ENCODE measurements at places on chromosomes 2 and 18. TPM values are rescaled to one million over a fixed set of nuclear protein-coding genes. Genes with fewer than 3 reads are reported as not detected.

DNA sequence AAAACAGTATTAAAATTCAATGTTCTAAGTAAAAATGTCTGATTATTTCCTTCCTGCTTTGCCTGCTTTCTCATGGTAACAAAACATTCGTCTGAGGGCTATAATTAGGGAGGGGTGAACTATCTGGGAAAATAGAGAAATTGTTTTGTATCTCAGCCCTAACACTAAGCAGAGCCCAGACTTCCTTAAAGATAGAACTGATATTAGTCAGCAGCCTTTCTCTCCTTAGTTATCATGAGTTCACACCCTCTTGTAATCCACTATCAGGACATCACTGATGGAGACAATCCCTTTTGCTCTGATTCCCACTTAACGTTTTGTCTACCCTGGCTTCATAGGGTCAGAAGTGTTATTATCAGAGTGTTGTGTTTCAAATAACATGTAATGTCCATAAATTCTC, 701.1 kb upstream of the ZEB2 start:
- H3K4me3 ChIP-seq = no peak overlapping the region
- H3K4me1 ChIP-seq = no peaks in the 10 kb centered on the region
- H3K27me3 ChIP-seq = no peaks in the 10 kb centered on the region
- no peak for DNase-seq
- no peak overlapping the region for H3K27ac ChIP-seq

- no peaks in the 10 kb centered on the region for H3K27me3 ChIP-seq
- H3K27ac ChIP-seq = no peak overlapping the region
- H3K36me3 ChIP-seq = no peaks in the 10 kb centered on the region
Observed at GRCh38 chr2:139867601-139868226, 1087.5 kb upstream of the NXPH2 start.

DNA sequence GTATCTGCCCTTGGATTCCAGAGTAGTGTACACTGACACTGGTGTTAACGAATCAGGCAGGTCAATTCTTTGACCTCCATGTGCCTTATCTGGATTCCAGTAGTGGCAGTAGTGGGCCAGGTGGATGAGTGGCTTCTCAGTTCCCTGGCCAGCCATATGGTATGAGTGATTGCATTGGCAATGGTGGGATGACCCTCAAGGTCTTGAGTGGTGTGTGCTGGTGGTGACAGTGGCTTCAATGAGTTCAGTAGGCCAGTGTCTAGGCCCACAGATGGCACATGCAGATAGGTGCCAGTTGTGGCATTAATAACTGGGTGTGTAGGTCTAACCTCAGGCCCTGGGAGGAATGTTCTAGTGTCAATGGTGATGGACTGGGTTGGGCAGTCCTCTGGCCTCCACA, 674.1 kb upstream of the NXPH2 start:
- no peaks in the 10 kb centered on the region for H3K27me3 ChIP-seq
- no peak overlapping the region for H3K27ac ChIP-seq
- no peaks in the 10 kb centered on the region for H3K4me1 ChIP-seq
- no peak for DNase-seq
- no peak overlapping the region for H3K4me3 ChIP-seq

DNA sequence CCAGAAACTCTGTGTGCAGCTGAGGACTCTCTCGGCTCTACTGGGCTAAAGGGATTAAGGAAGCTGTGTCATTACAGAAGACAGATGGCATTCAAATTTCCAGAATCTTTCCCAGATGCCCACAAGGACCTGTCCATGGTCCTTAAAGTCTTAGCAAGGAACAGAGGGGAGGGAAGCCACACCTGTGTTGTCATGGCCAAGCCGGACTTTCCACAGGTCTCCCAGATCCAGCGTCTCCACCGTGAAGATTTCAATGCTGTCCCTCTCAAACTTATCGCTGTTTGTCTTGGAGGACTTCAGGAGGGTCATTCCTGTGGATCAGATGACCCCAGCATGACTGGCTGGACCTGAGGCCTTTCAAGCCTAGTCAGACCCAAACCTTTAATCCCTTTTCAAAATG, 114.5 kb downstream of the LOXHD1 start:
- DNase-seq = no peak
- no peak overlapping the region for H3K27ac ChIP-seq
- H3K4me1 ChIP-seq = no peaks in the 10 kb centered on the region
- H3K36me3 ChIP-seq = no peaks in the 10 kb centered on the region

Gene PKDCC
- 60.8 TPM for total RNA-seq

Gene RESP18
- total RNA-seq = 0.83 TPM

GRCh38 chr2:219733106-219733505, 105.7 kb downstream of the SLC4A3 start:
- H3K27ac ChIP-seq = no peak overlapping the region
- H3K4me3 ChIP-seq = no peak overlapping the region
- DNase-seq = no peak
- peaks cover 11% of the 10 kb centered on the region for H3K27me3 ChIP-seq

- H3K27me3 ChIP-seq = no peaks in the 10 kb centered on the region
- DNase-seq = no peak
- H3K36me3 ChIP-seq = peaks cover 5% of the 10 kb centered on the region
- no peaks in the 10 kb centered on the region for H3K4me1 ChIP-seq
- no peak overlapping the region for H3K4me3 ChIP-seq
Observed at GRCh38 chr18:51091270-51091669, 61.3 kb downstream of the SMAD4 start.

GRCh38 chr2:8599421-8600242, 82.2 kb upstream of the ID2 start:
- no peak overlapping the region for H3K27ac ChIP-seq
- no peak for DNase-seq
- H3K4me3 ChIP-seq = no peak overlapping the region
- no peaks in the 10 kb centered on the region for H3K36me3 ChIP-seq
- H3K27me3 ChIP-seq = no peaks in the 10 kb centered on the region

GRCh38 chr2:194104687-194105086, 1552.3 kb upstream of the SLC39A10 start:
- no peak overlapping the region for H3K27ac ChIP-seq
- no peaks in the 10 kb centered on the region for H3K4me1 ChIP-seq
- H3K4me3 ChIP-seq = no peak overlapping the region

Gene TUBA3E
- not detected for total RNA-seq

Gene CFC1
- total RNA-seq = not detected

DNA sequence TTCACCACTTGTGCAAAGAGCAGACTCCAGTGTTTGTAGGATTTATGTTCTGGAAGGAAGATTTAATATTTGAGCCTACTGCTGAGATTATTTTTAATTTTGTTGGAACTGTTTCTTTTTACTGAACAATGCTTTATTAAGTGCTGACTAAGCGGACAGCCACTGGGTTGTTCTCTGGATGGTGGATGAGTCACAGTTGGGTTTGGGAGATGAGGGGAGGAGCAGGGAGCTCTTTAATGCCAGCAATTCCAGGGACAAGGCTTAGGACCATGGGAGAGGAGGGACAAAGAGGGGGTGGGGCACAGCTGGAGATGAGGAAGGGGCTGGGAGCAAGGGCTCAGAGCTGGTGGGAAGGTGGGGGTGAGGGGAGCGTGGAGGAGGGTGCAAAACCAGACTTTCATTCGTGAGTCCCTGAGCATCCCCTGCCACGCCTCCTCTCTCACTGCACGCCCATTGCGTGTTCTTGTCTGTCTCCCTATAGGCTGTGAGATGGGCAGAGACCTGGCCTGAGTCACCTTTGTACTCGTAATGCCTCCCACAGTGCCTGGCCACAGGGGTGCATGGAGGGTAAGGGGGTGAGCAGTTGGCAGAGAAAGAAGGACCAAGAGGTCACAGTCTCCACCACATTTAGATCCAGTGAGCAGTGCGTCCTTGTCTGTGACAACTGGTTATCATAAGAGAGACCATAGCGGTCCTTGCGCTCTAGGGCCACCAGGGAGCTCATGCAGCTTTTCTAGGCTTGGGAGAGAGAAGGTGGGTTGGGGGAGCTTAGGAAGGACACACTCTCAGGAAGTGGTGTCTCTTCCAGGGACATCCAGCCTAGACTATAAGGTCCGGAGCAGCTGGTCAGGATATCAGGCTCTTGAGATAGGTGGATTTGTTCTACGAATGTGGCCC, 18.4 kb downstream of the SLC4A3 start:
- H3K27ac ChIP-seq = no peak overlapping the region
- H3K36me3 ChIP-seq = no peaks in the 10 kb centered on the region
- peaks cover 21% of the 10 kb centered on the region for H3K4me1 ChIP-seq
- H3K4me3 ChIP-seq = no peak overlapping the region
- no peak for DNase-seq

Gene CROCC2
- 1.2 TPM for total RNA-seq

DNA sequence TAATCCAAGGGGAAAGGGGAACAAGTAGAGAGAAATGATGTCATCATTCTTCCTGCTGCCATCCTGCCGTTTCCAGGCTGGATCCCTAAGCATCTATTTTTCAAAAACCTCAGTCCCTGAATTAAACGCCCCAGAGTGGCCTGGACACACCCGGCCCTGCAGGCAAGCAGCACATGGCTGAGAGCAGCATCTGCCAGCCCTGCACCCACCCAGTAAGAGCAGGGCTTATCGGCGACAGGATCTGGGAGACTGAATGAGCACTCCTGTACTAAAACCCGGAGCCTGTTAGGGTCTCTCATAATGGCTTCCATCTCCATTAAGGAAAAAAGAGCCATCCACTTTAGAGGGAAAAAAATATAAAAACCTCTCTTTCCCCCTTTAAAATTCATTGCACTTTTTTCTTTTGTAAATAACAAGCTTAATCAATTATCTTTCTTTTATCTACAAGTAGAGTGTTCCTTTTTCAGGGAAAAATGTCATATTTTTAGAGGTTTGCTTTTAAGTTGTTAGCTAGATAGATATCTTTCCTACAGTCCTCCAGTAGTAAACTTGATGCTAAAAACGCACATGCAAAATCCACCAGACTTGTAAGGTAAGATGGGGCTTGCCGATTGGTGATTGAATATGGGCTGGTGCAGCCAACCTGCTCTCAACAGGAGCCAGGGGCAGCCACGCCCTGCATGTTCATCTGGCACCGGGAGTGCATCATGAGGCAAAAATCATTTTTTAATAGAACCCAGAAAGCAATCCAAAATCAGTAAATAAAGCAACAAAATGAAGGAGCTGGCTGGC, 457.8 kb downstream of the EIPR1 start:
- H3K27me3 ChIP-seq = peaks cover 3% of the 10 kb centered on the region
- H3K27ac ChIP-seq = no peak overlapping the region
- H3K4me1 ChIP-seq = no peaks in the 10 kb centered on the region
- no peak overlapping the region for H3K4me3 ChIP-seq
- no peak for DNase-seq

DNA sequence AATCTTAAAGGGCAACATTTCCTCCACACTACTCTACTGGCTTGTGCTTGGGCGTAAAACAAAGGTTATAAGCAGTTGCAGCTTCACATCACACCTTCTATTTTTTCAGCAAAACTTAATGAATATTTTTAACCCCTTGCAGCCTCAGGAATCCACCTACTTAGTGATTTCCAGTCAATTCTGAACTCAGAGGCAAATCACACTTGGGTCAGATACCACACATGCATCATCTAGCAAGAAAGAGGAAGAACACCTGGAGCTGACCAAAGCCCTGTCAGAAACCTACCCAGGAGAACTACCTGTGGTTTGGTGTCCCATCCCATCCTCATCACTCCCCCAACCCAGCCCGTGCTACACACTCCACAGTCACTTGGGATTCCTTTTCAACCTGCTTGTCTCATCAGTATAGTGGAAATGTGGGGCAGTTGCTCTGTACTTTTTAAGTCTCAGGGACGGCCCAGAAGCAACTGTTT, 25.5 kb downstream of the PIAS2 start:
- H3K4me1 ChIP-seq = peaks cover 6% of the 10 kb centered on the region
- H3K27me3 ChIP-seq = no peaks in the 10 kb centered on the region
- H3K27ac ChIP-seq = no peak overlapping the region
- no peak overlapping the region for H3K4me3 ChIP-seq

GRCh38 chr18:34867520-34867919, 157.4 kb downstream of the DTNA start:
- no peak for DNase-seq
- H3K4me3 ChIP-seq = no peak overlapping the region
- H3K27me3 ChIP-seq = no peaks in the 10 kb centered on the region
- no peaks in the 10 kb centered on the region for H3K4me1 ChIP-seq
- H3K36me3 ChIP-seq = no peaks in the 10 kb centered on the region

- peak; percentile 35 for DNase-seq
- H3K4me1 ChIP-seq = no peaks in the 10 kb centered on the region
- H3K27ac ChIP-seq = no peak overlapping the region
Observed at GRCh38 chr18:79604205-79604912, 75.2 kb upstream of the CTDP1 start.

DNA sequence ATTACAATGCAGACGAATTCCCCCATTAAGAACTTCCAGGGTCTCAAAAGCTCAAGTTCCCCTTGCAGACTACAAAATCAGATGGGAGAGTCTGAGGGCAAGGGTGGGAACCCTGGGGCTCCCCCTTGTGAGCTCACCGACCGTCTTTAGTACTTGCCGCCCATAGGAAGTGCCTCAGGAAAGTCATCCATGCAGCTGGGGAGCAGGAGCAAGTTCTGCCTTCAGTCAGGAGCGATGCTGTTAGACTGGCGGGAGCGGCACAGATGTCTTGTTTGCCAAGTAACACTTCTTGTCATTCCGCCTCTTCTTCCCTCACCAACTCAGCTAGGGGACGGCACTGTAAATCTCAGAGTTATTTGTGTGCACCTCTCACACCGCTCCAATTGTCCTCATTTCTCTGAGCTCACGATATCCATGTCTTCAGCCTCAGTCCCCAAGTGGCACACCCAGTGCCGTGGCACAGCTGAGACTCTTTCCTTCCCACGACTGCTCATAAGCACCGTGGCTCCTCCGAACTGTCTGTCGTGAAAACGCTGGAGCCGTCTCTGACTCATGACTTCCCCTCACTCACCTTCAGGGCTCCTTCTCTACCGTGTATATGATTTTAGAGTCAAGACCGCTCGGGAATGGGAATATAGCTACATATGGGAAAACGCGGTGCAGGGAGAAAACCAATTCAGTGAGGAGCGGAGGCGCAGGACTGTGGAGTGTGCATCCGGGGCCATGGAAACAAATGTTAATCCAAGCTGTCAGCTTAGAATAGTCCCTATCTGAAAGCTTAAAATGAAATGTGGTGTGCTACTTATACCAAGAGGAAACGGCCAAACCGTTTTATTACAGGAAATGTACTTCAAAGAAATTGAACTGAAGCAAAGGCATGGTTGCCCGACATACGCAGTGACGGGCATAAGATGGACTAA, 34.0 kb downstream of the UXS1 start:
- peak overlapping the region; percentile 82 for H3K27ac ChIP-seq
- H3K36me3 ChIP-seq = peaks cover 10% of the 10 kb centered on the region
- peaks cover 40% of the 10 kb centered on the region for H3K4me1 ChIP-seq
- H3K27me3 ChIP-seq = no peaks in the 10 kb centered on the region
- DNase-seq = peak; percentile 77

DNA sequence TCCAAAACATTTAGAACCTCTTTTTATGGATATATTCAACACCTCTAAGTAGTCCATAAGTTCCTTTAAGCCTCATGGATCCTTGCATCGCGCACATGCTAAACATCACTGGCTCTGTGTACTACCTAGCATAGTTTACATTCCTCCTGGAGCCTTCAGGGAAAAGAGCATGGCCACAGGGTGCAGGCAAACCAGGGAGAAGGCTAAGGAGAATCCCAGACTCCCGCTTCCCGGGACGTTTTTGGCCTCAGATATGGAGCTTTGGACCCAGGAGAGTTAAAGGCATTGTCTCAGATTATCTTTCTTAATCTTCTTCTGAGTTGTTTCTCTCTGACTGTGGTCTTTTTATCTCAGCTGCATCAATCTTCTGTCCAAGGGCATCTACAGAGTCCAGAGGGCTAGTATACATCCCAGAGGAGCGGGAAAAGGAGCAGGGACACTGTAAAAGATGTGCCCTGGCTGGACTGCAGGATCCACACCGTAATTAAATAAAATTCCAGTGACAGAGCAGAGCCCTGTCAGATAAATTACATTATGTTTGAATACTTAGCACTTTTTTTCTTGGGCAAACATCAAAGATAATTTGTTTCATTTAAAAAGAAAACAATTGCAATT, 36.9 kb downstream of the RIT2 start:
- no peak for DNase-seq
- H3K27me3 ChIP-seq = no peaks in the 10 kb centered on the region
- H3K27ac ChIP-seq = no peak overlapping the region
- no peak overlapping the region for H3K4me3 ChIP-seq
- H3K36me3 ChIP-seq = no peaks in the 10 kb centered on the region
